ENCODE measurements at places on chromosomes 5 and 9.

GRCh38 chr5:57783693-57784092 is 301.1 kb upstream of the ACTBL2 start:
- no peak for DNase-seq

GRCh38 chr5:62603934-62604333 is 25.3 kb downstream of the LRRC70 start:
- no peak for DNase-seq

DNA sequence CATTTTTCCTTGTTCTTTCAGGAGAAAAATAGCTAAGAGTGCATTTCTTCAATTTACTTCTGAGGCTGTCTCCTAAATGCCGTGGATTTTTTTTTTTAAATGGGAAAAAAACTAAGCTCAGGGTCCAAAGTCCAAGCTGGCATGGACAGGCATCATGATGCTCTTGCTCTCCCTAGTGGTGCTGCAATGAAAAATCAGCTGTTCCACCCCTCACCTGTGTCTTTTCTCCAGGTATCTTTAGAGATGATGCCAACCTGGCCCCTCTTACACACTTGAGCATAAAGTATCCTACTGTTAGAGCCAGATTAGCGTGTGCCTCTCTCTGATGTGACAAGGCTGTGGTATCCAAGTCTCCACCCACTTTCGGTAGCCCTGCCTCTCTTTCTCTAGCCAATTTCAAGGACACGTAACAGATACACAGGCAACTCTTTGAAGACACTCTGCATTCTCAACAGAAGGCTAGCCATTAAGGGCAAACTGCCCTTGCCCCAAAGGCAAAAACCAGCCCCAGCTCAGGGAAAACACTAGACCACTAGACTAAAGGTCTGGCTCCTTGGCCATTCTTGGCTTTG is 208.8 kb downstream of the SAXO1 start:
- no peak for DNase-seq

GRCh38 chr9:108553111-108553635 is 302.6 kb downstream of the ACTL7B start:
- DNase-seq: no peak

GRCh38 chr9:81720450-81721086 is 31.2 kb upstream of the TLE1 start:
- no peak for DNase-seq

DNA sequence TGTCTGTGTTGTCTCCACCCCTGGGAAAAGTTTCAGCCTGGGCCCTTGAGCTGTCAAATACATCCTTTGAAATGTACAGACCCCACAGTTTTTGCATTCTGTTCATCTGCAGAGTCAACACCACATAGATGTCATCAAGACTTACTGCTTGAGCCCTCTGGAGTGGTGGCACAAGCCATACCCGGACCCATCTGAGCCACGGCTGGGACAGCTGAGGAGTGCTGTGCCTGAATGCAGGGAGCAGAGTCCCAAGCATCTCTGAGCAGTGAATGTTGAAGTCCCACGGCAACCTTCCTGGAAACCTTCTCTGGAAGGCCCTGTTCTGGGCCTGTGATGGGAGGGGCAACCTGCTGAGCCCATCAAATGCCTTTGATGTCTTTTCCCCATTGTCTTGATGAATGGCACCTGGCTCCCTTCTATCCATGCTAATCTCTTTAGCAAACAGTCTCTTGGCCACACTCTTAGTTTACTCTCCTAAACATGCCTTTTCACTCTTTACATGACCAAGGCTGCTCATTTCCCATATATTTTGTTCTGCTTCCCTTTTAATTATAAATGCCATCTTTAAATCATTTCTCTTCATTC is 92.5 kb downstream of the ATPSCKMT start:
- DNase-seq: no peak

- no peak for DNase-seq
These were observed 174.5 kb upstream of the OTULINL start for GRCh38 chr5:14407051-14407450.

- DNase-seq: no peak
These were observed 13.4 kb downstream of the POMT1 start for GRCh38 chr9:131516100-131516499.

DNA sequence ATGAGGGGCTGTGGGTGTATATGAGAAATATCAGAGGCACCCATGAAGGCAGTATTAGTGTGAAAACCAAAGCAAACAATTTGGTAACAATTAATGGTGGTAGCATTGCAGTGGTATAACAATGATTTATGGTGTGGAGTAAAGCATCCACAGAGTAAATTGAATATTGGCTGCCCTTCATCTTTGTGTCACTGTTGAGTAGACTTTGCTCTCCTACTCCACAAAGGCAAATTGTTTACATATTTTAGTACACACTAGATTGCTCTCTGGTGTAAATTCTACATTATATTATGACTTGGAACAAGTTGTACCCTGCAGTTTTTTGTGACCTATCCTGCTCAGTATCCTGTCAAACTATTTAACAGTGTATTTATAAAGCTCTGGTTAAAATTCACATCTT is 455.5 kb upstream of the RORB start:
- no peak for DNase-seq

DNA sequence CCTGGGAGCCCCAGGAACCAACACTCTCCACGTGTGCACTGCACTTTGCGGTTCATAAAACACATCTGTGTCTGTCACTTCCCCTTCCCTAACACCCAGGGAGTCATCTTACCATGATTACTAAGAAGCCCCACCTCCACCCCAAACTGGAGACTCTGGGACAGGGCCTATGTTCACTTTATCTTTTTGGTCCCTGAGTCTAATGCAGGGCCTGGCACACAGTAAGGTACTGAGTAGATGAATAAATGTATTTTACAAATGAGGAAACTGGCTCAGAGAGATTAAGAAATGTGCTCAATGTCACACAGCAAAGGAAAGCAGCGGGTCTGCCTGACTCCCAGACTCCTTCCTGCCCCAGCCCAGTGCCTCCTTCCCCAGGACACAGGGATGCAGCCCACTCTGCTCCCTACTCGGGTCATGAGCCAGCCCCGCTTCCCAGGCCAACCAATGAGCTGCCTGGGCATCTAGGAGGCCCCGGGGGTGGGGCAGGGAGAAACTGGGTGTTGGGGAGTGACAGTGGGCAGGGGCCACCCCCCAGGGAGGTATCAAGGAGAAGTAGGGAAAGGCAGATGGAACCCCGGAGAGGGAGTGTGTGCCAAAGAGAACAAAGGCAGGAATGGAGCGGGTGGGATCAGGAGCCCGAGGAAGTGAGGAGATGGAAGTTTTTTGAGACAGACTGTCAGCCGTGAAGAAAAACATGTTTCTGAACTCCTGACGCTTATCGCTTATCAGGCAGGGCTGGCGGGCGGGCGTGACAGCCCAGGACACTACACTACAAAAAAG is 30.5 kb downstream of the SHB start:
- peak; percentile 49 for DNase-seq

DNA sequence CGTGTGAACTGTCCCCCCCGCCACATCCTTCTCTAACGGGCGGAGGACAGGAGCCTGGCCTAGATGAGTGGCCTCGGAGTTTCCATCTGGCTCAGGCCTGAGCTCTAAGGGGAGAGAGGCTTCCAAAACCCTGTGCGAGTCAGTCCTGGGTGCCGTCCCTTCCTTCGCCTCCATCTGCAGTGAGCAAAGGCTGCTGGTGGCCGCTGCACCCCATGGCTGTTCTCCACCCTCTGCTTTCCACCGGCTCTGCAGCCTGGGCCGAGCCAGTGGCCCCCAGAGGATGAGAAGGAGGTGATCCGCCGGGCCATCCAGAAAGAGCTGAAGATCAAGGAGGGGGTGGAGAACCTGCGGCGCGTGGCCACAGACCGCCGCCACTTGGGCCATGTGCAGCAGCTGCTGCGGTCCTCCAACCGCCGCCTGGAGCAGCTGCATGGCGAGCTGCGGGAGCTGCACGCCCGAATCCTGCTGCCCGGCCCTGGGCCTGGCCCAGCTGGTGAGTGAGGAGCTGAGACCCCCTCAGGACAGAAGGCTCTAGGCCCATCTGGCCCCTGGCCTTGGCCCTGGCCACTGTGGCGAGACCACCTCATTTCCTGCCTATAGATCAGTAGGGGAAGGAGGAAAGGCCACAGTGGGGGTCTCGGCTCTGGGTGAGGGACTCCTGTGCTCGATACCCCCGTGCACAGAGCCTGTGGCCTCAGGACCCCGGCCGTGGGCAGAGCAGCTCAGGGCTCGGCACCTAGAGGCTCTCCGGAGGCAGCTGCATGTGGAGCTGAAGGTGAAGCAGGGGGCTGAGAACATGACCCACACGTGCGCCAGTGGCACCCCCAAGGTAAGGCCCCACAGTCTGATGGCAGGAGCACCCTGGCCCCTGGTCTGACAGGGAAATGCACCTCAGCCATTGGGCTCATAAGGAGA is 3.0 kb downstream of the PKN3 start:
- DNase-seq: no peak

DNA sequence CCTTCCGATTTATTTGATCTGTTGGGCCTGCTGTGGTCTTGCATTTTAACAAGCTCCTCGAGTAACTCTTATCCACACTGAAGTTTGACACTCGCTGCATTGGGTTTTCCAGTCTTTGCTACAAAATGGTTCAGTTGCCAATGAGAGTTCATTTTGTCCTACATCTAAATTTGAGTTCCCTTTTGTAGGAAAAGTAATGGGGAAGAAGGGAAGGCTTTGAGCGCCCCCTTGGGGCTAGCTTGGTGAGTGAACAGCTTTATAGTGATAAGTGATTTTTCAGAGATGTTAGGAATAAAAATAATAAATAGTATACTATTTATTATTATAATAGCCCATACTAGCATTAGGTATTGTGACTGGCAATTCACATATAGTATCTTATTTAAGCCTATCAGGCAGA is 89.9 kb upstream of the GNAQ start:
- peak; percentile 83 for DNase-seq

GRCh38 chr5:120017513-120017912 is 388.2 kb downstream of the FAM170A start:
- DNase-seq: no peak

- DNase-seq: peak; percentile 88
These were observed 4.2 kb upstream of the ENTPD8 start for GRCh38 chr9:137445275-137445807.

- no peak for DNase-seq
These were observed 142.4 kb downstream of the C9orf152 start for GRCh38 chr9:110065532-110065931.

GRCh38 chr5:119678351-119679028 is 49.1 kb downstream of the FAM170A start:
- no peak for DNase-seq

DNA sequence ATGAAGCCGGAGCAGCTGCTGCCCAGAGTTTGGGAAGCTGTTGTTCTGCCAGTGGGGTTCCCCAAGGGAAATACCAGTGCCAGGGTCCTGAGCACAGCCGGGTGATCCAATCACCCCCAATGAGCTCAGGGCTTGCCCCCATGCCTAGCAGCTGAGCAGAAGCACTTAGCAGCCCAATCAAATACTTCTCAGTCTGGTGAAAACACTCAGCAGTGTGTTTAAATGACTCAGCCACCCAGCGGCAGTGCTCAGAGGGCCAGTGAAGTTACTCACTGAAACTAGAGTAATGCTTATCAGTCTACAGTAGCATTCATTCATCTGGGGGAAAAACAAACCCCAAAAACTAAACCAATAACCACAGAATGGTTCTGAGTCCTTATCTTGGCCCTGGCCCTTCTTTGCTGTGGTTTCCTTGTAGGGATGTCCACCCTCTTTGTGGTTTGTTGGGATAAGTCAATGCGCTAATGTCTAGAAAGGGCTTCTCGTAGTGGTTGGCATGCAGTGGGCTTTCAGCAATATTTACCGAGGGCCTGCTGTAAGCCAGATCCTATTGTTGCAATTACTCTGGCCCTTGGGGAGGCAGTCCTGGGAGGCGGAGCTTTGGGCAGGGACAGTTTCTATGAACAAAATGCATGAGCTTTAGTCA is 43.1 kb downstream of the LHX2 start:
- DNase-seq: no peak

GRCh38 chr5:84986688-84987087 is 602.0 kb upstream of the EDIL3 start:
- no peak for DNase-seq

DNA sequence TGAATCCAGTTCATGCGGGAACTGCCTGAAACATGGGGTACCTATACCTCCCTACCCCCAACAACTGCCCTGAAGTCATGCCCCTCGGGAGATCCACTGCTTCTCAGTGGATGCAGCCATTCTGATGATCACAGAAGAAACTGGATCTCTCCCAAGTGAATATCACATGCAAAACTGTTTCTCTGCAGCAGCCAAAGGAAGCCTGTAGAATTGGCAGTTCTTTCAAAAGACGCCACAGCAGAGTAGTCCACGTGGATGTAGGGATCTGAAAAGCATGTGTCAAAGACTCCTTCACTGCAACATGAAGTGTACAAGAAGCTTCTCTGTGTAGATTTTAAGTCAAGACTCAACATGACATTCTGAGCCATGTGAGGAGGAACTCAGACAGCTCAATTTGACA is 286.7 kb downstream of the NR3C1 start:
- no peak for DNase-seq

- DNase-seq: no peak
These were observed 353.5 kb downstream of the ENC1 start for GRCh38 chr5:74286734-74287695.

GRCh38 chr5:91283326-91283725 is 99.8 kb downstream of the ARRDC3 start:
- no peak for DNase-seq
